AML-193 (cell line): ENCODE measurements at places on chromosomes 7 and 10.

DNA sequence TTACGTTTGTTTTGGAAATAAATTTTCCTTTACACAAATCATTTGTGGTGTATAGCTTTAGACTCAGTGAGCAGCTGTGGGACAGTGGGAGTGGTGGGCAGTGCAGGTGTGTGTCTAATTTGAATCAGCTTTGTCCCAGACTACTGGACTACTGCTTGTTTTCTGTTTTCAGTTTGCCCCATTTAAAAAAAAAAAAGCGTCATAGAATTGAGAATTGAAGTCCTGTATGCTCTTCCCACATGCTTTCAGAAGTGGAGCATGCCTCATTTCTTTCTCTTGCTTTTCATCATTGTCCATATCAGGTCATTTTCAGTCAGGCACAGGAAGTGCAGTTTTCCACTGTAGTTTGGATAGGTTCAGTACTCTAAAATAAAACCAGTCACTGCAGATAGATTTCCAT, 66.1 kb downstream of the SHH start:
- DNase-seq = no peak

DNA sequence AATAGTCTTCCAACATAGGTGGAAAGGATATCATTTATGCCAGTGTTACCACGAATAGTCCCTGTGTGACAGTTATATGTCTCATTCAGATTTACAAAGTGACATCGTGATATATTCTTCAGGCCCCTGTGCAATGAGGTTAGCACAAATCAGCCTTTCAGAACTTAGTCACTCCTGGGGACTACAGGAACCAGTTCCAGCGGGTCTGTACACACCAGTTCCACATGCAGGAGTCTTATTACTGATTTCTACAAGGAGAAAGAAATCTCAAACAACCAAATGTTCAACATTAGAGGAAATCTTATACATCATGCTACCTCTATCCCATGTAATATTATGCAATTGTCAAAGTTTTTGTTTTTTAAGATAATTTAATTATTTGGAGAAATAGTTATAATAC, 4.4 kb upstream of the WDR91 start:
- DNase-seq = no peak

DNA sequence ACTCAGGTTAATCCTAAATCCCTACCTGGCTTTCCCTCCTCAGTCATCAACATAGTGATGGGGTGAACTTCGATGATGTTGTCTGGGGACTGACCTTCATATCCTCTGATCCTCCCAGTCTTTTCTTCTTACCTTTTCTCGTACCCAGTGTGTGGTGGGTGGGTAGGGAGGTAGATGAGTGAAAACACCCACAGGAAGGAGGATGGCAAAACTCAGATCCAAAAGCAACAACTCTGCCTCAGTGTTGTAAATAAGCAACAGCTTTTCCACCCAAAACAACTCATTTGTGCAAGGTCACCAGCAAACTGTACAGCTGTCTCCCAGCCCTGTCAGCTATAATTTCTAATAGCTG, 38.6 kb downstream of the VOPP1 start:
- no peak for DNase-seq

- no peak for DNase-seq
Measured at GRCh38 chr7:45881759-45882464, 6.4 kb upstream of the IGFBP1 start.

GRCh38 chr7:120311028-120311788, 38.2 kb downstream of the KCND2 start:
- no peak for DNase-seq

- no peak for DNase-seq
Measured at GRCh38 chr7:101170617-101171441, 5.5 kb upstream of the VGF start.
